Psoas muscle (tissue), 8 donors: ENCODE measurements at places on chromosomes 4 and X. TPM values are rescaled to one million over a fixed set of nuclear protein-coding genes. Genes with fewer than 3 reads are reported as not detected.
A peak's percentile ranks its signal among the peaks of the same experiment; 100 is the strongest.

DNA sequence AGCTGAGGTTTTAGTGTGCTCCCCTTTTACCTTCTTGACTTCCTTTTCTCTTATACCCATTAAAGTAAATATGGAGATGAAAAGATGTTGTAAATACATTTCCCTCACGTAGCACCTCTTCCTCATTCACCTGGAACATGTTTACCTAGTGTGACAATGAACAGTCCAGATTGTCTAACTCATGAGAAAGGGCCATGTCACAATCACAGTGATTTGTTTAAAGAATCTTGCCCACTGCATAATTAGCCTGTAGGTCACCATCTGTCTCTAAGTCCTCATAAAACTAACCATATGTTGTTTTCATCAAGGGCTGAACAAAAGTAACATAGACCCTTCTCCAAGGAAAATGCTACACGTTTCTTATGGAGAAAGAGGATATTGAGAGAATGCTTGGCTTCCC lies 85.7 kb downstream of the TSPAN5 start:
- no peak for DNase-seq
- H3K4me1 ChIP-seq, result no peaks in the 10 kb centered on the region
- no peak overlapping the region for H3K4me3 ChIP-seq
- no peaks in the 10 kb centered on the region for H3K36me3 ChIP-seq
- H3K27ac ChIP-seq, result no peak overlapping the region
- H3K27me3 ChIP-seq, result no peaks in the 10 kb centered on the region

DNA sequence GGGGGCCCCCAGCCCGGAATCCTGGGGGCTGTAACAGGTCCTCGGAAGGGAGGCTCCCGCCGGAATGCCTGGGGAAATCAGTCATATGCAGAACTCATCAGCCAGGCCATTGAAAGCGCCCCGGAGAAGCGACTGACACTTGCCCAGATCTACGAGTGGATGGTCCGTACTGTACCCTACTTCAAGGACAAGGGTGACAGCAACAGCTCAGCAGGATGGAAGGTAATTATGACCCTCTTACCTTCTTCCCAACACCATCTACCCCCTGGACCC lies 1.0 kb downstream of the FOXO4 start:
- H3K4me3 ChIP-seq, result peak overlapping the region; percentile 75
- H3K36me3 ChIP-seq, result peaks cover 5% of the 10 kb centered on the region
- peaks cover 21% of the 10 kb centered on the region for H3K27me3 ChIP-seq
- DNase-seq, result no peak
- H3K27ac ChIP-seq, result no peak overlapping the region

GRCh38 chr4:61225656-61226055 lies 25.5 kb downstream of the ADGRL3 start:
- H3K36me3 ChIP-seq, result no peaks in the 10 kb centered on the region
- no peaks in the 10 kb centered on the region for H3K4me1 ChIP-seq
- no peak for DNase-seq
- no peak overlapping the region for H3K27ac ChIP-seq

DNA sequence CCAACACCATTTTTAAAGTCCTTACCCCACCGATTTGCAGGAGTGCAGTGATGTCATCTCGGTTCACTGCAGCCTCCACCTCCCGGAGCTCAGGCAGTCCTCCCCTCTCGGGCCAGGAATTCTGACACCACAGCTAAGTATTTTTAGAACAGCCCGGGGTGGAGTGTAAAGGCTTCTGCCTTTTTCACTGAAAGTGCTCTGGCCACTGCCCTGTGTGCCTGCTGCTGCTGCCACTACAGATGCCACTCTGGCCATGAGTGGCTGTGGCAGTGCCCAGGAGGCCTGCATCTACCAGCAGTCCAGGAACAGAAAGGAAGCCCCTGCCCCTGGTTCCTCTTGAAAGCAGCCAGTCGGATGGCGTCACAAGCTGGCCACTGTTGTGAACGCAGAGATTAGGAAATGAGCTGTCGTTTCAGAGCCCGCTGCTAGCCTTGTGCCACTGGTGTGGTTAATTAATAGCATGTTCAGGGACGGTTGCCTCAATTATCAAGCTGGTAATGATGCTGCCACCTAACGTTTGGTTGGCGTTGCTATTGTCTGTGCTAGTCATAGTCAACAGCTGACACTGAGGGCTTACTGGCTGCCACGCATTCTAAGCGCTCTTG lies 23.6 kb upstream of the TBC1D14 start:
- peaks cover 34% of the 10 kb centered on the region for H3K36me3 ChIP-seq
- peak overlapping the region; percentile 91 for H3K27ac ChIP-seq
- H3K27me3 ChIP-seq, result no peaks in the 10 kb centered on the region
- DNase-seq, result peak; percentile 85
- H3K4me3 ChIP-seq, result peak overlapping the region; percentile 5

Gene MID1
- total RNA-seq, result 1.3 TPM

Gene TLR7
- 0.08 TPM for total RNA-seq

- no peak overlapping the region for H3K4me3 ChIP-seq
Measured at GRCh38 chr4:78876568-78877320, 62.5 kb downstream of the PAQR3 start.

Gene OTC
- 0.29 TPM for total RNA-seq

DNA sequence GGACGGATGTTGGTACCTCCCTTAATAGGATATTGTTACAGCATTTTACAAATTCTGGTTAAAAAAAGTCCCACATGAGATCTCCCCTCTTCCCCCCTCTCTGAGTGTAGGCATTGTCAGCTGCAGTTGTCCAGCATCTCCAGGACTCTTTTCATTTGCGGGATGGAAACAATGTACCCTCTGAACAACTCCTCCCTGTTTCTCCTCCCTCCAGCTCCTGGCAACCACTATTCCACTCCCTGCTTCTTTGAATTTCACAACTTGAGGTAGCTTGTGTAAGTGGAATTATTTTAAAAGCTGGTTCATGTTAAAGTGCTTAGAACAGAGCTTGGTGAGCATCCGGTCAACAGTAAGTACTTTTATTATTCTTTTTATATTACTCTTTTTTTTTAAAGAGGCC lies 69.8 kb downstream of the TBL1X start:
- no peak for DNase-seq
- no peaks in the 10 kb centered on the region for H3K27me3 ChIP-seq
- no peaks in the 10 kb centered on the region for H3K4me1 ChIP-seq
- no peak overlapping the region for H3K27ac ChIP-seq

Gene JAKMIP1
- not detected for total RNA-seq

Gene FREM3
- total RNA-seq, result not detected

DNA sequence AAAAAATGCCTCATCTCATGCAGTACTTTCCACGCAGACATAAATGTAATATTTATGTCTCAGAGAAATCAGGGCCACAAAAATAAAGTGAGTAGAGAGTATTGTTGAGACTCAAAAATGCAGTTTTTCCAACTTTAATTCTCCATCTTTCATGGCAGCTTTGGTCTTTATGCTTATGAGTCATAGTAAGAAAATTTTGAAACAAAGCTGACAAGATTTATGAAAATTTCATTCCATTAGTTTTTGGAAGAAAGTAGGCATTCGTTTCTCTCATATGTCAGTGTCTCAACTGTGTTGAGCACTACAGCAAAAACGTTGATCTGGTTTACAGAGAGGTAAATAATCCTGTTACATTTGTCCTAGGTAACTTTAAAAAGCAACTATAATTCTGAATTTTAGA lies 656.8 kb downstream of the IQCM start:
- no peak overlapping the region for H3K4me3 ChIP-seq
- H3K27me3 ChIP-seq, result no peaks in the 10 kb centered on the region
- no peaks in the 10 kb centered on the region for H3K36me3 ChIP-seq
- no peaks in the 10 kb centered on the region for H3K4me1 ChIP-seq
- no peak for DNase-seq
- H3K27ac ChIP-seq, result no peak overlapping the region

GRCh38 chr4:114078636-114079035 lies 99.2 kb upstream of the ARSJ start:
- H3K27me3 ChIP-seq, result no peaks in the 10 kb centered on the region
- no peak overlapping the region for H3K27ac ChIP-seq
- H3K4me1 ChIP-seq, result no peaks in the 10 kb centered on the region

DNA sequence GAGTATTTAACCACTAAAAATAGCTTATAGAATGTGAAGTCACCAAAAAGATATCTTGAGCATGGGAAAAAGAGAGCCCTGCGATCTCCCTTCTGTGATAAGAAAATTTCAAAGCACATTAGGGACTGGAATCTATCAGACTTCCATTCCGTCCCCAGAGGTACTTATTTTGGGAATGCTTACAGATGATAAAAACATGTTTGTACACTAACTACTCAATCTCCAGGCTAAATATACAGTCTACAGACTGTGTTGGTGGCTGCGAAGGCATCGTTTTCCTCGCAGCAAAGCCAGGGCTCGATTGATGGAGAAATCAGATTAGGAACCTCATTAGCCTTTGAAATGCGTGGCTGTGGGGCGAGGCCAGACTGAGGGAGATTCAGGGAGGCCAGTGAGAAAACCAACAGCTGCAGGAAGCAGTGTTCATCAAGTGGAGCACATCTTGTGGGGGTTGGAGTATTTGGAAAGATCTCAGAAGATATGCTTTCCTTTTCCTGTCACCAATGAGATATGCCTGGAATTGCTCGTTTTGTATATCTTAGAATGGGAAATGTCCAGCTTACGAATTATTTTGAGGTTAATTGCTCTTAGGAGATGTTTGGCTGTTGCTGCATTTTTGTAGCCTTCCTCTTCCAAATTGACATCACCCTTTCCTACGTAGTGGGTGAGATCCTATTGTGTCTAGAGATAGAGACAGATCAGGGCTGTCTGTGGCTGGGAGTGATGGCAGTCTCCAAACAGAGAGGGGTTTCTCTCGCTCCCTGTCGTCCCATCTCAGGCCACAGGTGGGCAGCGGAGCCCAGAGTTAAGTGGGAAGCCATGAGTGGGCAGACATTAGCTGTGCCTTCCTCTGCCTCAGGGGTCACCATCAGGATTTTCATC lies 224.9 kb upstream of the FAT1 start:
- H3K4me3 ChIP-seq, result no peak overlapping the region
- H3K27me3 ChIP-seq, result no peaks in the 10 kb centered on the region
- no peaks in the 10 kb centered on the region for H3K4me1 ChIP-seq
